ENCODE measurements at places on chromosomes 5 and 9.

DNA sequence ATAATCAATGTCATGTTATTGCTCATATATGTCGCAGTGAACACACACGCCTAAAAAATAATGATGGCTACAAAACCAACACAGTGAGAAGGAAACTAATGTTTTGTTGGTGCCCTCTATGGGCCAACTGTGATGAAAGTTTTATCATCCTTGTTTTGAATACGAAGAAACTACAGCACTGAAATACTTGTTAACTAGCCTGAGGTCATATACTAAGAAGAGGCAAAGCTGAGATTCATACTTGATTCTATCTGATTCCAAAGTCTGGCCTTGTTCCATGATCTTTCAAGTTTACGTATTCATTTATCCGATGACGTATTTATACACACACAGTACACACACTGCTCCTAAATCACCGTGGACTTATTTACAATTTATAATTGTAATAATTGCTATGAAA, 16.1 kb upstream of the DRD1 start:
- no peak for DNase-seq

- peak; percentile 51 for DNase-seq
These were observed 3.2 kb downstream of the RBM18 start for GRCh38 chr9:122261469-122261881.

DNA sequence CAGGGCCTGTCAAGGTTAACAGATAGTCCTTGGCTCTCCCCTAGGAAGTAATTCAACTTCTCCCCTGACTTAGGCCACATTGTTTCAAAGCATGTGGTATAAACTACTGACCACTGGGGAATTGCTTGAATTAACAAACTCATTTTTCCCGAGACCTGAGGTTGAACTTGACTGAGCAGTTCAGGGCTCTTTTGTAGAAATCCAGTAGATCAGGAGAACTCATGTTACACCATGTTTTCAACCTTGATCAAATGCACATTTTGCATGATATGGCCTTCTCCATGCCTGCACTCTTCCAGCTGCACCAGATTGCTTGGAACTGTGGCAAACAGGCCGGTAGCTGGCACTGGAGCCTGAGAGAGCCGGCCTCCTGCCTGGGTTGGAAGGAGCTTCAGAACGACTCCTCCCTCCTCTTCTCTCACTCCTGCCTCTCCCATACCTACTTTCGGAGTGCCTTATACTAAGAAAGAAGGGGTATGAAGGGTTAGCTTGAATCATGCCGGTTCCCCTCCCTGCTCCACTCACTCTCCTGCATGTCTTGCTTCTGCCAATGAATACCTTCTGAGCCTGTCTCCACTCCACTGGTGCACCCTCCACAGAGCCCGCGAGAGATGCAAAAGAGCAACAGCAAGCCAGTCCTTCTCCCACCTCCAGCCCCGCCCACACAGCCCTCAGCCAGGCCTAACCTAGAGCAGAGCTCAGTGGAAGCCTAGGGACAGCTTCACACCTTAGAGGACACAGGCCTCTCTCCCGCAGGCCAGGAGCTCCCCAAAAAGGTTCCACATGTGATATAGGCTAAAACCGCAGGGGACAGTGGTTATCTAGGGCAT, 159.4 kb downstream of the MACROH2A1 start:
- no peak for DNase-seq

GRCh38 chr9:94806307-94806893, 79.9 kb downstream of the AOPEP start:
- DNase-seq: no peak

GRCh38 chr5:106443746-106444145, 1227.0 kb downstream of the EFNA5 start:
- no peak for DNase-seq

DNA sequence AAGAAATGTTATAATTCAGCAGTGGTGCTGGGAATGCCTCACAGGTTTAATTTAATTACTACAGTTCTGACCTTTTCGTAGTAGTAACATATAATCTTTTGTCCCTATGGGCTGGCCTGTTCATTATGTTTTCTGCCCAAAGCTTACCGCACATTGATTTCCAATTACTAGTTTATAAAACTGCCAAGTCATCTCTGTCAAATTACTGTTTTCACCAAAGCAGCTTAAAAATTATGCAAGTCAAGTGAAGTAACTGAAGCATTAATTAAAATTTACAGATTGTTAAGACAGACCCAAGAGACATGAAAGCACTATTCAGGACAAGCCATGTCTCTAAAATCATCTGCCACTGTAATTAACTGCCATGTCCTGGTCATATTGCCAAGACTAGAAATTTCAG, 93.9 kb upstream of the FTMT start:
- no peak for DNase-seq

DNA sequence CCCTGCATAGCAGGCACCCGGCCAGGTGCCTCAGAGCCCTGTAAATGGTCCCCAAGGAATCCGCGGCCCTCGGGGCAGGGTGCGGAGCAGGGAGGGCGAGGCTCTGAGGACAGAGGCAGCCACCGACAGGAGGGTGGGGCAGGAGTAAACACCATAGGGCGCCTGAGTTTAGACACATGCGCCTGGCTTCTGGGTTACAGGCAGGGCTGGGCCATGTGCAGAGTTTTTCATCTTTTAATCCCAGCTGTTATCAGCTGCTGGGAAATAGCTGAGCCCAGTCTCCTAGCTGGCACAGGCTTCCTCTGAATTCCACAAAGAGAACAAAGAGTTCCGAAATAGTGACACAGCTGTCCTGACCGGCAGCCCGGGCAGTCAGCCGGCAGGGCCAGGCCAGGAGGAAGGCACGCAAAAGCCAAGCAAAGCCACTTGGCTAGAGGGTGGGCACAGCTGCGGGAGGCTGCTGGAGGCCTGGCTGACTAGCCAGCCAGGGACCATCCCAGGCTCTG, 98.9 kb upstream of the PHYKPL start:
- DNase-seq: peak; percentile 74

DNA sequence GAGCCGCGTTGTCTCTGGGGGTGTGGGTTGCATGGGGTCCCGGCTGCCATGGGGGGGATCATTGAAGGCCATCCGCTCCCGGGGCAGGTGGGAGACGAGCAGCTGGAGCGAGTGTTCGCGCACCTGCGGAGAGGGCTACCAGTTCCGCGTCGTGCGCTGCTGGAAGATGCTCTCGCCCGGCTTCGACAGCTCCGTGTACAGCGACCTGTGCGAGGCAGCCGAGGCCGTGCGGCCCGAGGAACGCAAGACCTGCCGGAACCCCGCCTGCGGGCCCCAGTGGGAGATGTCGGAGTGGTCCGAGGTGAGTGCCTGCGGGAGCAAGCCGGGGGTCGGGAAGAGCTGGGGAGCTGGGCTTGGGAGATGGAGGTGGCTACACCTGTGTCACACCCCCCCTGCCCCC, 33.7 kb downstream of the ADAMTSL2 start:
- no peak for DNase-seq

DNA sequence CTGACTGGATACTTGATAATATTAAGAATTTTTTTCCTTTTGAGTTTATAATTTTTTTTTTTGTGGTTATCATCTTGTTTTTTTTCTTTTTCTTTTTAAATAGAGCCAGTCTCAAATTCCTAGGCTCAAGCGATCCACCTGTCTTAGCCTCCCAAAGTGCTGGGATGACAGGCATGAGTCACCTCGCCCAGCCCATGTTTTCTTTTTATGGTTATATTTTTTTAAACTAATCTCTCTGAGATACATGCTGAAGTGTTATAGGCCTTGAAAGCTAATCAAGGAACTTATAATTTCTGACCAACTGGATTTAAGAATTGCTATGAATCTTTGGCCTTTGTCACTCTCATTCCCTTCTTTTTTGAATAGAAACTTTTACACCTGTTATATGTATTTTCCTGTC, 6.8 kb upstream of the AMACR start:
- DNase-seq: no peak

GRCh38 chr9:110936719-110937452, 101.4 kb downstream of the LPAR1 start:
- peak; percentile 86 for DNase-seq

DNA sequence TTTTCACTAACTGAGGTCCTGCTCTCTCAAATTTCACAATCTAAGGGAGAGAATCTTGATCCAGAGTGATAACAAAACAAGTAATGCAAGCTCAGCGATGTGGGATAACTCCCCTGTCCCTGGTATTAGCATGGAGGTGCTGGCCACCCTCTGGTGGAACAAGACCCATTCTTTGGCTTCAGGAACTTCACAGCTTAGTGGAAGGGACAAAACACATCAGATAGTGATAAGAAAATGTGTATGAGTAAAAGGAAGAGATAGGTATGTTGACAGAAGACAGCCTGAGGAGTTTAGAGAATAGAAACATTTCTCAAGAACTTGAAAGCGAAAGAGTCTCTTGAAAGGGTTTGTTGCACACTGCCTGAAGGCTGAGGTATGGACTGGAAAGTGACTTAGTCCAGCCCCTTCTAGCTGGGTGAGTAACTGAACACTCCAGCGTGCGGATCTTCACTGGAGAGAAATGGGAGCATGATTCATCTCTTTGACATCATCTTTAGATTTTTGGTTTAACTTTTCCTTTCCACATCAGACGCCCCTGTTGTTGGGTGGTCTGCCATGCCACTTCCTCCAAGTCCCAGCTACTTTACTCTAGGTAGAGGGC, 25.4 kb upstream of the ZSWIM6 start:
- peak; percentile 71 for DNase-seq

GRCh38 chr5:149062371-149063016, 368 bp downstream of the SH3TC2 start:
- peak; percentile 91 for DNase-seq

DNA sequence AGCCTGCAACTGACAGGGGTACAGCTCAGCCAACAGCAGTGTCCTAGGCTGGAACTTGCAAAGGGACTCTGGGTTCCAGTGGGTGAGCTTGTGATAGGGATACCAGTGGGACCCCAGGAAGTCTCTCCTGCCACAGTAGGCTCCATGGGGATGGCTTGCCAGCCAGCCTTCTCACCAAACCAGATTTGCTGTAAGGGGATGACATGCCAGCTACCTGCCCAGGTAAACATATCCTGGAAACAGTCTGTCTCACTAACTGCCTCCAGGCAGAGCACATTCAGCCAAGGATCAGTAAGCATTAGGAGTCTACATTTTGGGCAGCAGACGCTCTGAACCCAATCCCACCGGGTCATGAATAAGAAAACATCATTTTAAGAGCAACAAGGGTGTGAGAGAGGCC, 49.9 kb downstream of the SIL1 start:
- no peak for DNase-seq

All from AG08395 (cell line).